ENCODE measurements at places on chromosomes 12 and 14.
A peak's percentile ranks its signal among the peaks of the same experiment; 100 is the strongest.

DNA sequence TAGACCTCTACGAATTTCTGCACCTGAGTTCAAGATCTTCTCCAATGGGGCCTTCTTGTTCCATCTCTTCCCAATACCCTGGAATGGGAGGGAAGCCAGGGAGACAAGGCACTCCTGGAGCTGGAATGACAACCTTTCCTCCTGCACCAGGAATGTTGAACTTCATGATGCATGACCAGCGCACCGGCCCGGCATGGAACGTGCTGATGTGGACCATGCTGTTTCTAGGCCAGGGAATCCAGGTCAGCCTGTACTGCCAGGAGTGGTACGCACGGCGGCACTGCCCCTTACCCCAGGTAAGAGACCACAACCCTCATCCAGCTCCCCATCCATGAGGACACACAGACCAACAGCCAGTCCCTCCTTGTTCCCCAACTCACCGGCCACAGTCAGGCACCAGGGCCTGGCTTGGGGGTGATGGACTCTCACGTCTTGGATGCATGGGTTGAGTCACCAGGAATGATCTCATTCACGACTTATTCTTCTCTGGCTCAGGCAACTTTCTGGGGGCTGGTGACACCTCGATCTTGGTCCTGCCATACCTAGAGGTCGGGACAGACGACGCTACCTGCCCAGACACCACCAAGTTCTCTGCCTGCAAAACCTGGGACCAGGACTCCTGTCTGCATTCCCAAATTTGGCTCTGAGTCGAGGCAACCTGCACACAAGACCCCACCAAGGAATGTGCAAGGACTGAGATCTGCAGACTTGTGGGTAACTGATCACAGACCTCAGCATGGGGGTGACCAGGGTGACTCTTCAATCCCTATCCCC is 20.5 kb downstream of the SOAT2 start:
- no peak for DNase-seq

DNA sequence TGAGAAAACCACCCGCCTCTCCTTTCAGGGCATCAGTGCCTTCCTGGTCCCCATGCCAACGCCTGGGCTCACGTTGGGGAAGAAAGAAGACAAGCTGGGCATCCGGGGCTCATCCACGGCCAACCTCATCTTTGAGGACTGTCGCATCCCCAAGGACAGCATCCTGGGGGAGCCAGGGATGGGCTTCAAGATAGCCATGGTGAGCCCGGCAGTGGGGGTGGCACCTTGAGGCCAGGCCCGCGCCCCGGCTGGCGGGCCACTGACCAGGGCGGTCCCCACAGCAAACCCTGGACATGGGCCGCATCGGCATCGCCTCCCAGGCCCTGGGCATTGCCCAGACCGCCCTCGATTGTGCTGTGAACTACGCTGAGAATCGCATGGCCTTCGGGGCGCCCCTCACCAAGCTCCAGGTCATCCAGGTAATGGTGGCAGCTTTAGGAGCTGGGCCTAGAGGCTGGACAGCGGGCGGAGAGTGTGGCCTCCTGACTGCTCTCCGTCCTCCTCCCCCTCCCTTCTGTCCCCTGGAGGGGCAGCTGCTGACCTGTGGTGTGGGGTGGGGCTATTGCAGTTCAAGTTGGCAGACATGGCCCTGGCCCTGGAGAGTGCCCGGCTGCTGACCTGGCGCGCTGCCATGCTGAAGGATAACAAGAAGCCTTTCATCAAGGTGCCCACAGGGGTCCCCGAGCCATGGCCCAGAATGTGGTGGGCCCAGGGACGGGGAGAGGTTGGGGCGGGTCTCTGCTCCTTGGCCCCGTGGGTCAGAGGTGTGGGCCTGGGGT is 12.8 kb downstream of the ACADS start:
- no peak for DNase-seq

- DNase-seq: peak; percentile 38
Measured at GRCh38 chr14:100239211-100239839, 381 bp downstream of the YY1 start.

GRCh38 chr14:68860771-68861170 is 67.9 kb upstream of the ZFP36L1 start:
- DNase-seq: no peak

DNA sequence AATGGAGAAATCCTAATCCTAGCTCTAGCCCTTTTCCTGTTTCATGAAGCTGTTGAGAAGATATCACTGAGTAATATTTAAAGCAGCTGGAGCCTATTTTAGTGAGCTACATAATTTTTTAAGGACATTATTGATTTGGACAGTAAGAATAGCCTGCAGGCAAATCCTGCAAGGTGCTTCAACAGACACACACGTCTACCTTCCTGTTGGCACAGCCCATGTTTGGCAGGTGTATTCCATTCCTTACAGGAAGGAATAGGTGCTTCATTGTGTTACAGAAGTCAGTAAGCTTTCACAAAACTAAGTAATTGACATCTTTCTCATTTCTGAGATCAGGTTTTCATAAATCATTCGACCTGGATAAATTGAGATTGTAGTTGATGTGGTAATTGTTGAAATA is 50.6 kb downstream of the FOXA1 start:
- DNase-seq: no peak

DNA sequence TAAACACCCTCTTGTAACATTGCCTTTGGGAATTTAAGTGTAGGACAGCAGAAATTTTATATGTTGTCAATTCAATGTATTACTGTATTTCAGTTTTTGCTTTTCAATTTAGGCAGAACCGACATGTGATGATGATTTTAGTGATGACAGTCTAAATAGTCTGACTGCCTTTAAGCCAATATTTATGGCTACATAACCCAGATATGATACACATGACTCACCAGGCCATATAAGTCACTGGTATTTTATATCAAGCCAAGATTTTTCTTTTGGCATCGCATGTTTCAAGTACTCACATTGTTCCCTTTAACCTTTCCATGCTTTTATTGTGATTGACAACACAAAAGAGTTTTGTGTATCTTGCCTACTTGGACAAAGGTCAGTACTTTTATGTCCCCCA is 13.6 kb upstream of the PPM1A start:
- no peak for DNase-seq

DNA sequence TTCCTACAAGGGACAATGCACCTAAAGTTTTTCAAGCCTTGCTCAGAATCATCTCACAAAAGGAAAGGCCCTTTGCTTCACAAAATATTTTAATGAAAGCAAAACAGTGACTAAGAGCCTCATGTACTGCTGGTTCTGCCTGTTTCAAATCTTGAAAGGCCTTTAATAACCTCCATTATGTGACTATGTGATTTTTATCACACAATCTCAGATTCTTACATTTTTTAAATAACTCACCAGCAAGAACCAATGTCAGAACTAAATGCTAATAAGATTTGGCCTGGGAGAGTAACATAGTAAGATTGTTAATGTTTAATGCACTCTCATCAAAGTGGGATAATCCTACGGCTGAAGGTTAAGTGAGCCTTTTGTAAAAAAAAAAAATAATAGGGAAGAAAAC is 378.9 kb downstream of the RGS6 start:
- DNase-seq: no peak

DNA sequence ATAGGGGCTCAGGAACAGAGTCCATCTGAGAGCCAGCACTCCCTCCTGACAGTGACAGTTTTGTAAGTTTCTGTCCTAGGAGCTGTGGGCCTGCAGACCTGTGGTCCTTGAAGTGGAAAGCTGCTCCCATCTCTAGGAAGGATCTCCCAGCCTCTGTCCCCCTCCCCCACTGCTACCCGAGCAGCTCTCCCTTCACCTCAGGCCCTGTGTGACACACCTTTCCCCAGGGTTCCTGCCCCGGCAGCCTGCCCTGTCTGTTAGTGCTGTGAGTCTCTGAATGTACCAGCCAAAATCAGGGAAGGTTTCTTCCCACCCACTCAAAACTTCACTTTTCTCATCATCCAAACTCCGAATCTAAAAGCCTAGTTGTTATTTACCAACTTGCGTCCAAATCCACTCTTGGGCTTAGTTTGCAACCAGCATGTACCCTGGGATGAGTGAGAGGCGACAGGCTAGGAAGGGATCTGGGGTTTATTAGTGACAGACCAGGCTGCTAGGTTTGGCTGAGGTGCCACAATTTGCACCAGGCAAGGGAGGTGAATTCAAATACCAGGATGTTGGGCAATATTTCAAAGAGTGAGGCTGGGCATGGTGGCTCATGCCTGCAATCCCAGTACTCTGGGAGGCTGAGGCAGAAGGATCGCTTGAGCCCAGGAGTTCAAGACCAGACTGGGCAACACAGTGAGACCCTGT is 39.9 kb downstream of the NINJ2 start:
- DNase-seq: no peak

DNA sequence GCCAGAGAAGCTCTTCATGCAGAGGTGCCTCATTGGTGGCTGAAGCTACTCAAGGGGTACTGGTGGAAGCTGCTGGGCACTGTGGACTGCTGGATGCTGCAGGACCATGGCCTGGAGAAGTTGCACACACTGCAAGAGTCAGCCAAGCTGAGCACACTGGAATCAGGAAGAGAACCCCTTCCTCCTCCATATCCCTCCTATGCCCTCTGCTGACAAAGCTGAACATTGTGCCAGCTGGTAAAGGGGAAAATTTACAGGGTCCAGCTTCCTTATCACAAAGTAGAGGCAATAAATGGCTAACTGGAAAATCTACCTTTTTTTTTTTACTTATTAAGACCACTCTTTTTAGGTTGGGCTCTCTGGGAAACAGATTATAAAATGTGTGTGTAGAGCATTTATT is 6.5 kb downstream of the CCDC175 start:
- DNase-seq: no peak

- no peak for DNase-seq
Measured at GRCh38 chr14:77007183-77007974, 21.1 kb downstream of the IRF2BPL start.

DNA sequence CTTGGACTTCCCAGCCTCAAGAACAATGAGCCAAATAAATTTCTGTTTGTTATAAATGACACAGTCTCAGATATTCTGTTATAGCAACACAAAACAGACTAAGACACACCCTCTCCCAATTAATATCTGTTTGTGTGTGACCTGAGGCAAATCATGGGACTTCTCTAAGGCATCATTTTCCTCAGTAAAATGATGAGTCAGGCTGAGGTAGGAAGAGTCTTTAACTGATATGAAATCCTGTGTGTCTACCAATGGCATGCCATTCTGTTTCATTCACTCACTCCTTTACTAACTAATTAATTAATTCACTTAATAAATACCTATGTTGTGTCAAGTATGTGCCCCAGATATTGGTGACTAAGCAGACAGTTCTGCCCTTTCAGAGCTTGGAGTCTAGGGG is 258.4 kb upstream of the CRY1 start:
- DNase-seq: no peak

- no peak for DNase-seq
Measured at GRCh38 chr12:1719139-1719538, 28.3 kb downstream of the ADIPOR2 start.

DNA sequence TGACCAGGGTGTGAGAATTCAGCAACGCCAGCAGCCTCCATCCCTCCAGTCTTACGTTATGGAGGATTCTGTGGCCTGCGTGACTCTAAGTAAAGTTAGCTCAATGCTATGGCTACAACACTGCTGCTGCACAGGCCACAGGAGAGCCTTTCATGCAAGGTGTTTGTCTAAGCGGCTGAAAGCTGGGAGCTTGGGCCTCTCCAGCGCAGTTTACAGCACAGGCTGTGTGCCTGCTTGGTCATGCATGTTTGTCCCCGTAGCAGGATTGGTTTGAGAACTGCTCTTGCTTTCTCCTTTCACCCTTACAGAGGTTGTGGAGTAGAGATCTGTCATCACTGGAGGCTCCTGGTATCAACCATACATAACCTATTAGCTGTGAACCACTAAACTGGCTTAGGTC is 113.1 kb upstream of the TMCC3 start:
- DNase-seq: no peak

DNA sequence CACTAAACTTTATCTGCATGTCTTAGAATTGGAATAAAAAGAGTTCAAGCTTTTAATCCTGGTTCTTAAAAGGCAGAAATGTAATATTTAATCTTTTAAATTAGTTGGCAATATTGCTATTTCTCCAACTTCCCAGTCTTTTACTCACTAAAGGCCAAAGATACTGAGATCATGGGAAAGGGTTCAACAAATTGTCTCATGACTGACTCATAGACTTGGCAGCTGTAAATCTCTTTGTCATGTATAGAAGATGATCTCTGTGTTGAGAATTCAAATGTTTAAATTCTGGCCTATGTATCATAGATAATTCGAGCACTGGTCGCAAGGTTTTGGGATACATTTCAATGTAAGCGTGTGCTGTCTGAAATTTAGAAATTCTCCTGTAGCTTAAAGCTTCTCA is 40.1 kb upstream of the STRAP start:
- no peak for DNase-seq

DNA sequence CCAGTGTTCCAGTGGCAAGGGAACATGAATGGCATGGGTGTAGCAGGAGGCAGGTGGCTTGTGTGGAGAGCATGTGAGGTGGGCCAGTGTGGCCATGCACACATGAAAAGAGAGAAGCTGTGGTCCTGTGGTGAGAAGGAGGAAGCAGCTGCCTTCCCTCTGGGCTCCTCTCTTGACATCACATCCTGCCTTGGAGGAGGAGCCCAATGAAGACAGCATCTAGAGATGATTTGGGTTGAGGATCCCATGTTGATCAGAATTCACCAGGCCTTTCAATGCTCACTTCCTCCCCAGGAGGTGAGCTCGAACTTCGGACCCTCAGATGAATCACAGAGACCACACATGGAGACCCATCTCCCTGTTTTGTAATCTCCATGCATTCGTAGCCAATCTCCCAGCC is 82.6 kb downstream of the LRRC74A start:
- DNase-seq: peak; percentile 81

GRCh38 chr12:92574051-92574783 is 128.6 kb upstream of the PLEKHG7 start:
- no peak for DNase-seq

- DNase-seq: no peak
Measured at GRCh38 chr14:102348376-102348775, 14.3 kb downstream of the CINP start.

DNA sequence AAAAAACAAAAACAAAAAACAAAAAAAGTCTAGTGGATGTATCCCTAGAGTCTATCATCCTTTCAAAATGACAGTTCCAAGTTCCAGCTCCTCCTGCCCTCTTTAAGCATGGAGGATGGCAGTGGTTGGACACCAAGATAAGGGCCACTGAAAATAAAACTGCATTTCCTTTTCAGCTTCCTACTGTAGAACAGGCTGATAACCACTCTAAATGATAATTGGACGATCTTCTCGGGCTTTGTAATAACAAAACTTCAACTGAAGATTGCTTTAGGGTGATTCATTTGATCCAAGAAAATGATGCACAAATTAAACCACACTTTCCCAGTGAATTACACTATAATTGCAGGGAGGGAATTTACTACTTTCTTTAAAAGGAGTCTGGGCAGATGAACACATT is 42.2 kb upstream of the CRACR2A start:
- no peak for DNase-seq

DNA sequence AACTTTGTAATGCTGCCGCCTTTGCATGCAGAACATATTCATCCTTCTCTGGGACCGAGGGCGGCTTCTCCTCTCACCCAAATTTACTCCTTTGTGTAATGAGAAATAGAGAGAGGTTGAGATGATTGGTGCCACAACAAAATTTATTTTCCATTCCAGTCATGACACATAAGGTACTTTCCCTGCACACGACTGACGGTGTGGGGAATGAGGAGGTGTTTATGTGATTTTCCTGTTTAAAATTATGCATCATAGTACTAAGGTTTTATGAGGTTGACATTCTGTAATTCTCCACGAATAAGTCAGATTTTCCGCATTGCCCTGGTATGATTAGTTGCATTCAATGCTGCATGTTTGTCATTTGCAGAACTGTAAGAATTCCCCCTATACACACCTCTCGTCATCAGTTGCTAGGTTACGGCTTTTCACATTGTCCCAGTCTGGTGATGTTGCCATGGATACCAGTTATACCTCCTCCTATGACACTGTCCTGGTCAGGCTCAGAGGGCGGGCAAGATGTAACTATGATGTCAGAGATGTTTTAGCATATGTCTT is 23.1 kb downstream of the BICDL1 start:
- peak; percentile 77 for DNase-seq
